Chondrocyte (in vitro differentiated cells): ENCODE measurements at places on chromosomes 5 and 9. TPM values are rescaled to one million over a fixed set of nuclear protein-coding genes. Genes with fewer than 3 reads are reported as not detected.
A peak's percentile ranks its signal among the peaks of the same experiment; 100 is the strongest.

The SPINK7 gene
- not detected in 3 replicates for total RNA-seq

DNA sequence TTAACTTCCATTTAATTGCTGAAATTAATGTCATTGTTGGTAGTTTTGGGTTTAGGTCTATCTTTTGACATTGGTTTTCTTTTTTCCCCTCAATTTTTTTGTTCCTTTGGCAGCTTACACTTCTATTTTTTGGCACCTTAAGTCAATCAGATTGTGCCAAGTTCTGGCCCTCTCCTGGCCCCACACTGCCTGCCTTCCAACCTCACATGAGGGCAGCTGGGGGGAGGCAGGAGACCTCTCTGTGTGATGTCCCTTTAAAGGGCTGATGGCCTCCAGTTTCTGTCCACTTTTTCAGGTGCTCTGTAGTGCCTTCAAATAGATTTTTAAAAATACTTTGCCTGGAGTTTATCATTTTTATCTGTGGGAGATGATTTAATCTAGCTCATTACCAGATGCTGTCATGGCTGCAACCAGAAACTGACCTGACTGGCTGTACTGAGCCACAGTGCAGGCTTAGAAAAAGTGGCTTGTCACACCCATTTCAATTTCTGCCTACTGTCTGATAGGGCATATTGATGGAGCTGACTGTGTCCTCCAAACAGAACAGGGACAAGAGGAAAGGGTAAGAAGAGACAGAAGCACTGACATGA lies 196.6 kb downstream of the FANCC start:
- no peak overlapping the region for H3K27ac ChIP-seq
- H3K4me1 ChIP-seq: peaks cover 65% of the 10 kb centered on the region
- DNase-seq: no peak
- H3K36me3 ChIP-seq: peaks cover 2% of the 10 kb centered on the region
- H3K27me3 ChIP-seq: no peaks in the 10 kb centered on the region

DNA sequence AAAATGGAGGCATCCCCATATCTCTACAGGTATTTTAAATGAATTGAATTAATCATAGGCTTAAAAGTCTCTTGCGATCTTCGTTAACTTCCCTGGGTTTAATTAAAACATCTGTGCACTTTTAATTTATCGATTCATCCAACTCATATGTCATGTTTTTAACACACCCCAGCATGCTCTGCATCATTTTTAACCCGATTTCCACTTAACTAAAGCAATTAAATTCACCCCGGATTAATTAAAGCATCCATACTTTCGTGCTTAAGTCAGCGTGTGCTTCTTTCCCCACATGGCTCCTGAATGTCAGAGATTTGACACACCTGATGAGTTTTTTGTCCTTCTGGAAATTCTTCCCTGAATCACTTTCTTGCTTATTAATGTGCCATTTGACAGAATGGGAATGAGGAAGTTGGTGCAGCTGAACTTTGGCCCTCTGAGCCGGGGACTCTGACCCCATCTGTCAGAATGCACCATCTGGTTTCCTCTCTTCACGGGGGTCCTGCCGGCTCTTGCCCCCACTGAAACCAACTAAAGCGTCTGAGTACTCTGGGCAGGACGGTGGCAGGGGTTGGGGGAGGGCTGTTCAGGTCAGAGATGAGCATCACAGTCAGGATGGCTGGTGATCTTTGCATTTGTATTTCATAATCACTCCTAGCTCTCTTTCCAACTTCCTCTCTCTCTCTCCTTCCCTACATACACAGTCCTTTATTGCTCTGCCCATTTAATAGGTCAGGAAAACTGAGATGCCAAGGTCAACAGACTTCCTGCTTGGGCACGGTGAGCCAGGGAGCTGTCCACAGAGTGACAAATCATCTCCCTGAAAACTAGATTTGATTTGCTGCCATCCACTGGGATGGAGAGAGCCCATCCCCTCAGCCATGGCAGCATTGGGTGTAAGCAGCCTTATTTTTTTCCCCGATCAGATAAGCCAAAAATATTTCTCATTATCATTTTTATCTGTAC lies 180.3 kb upstream of the WWC1 start:
- no peak overlapping the region for H3K27ac ChIP-seq
- no peaks in the 10 kb centered on the region for H3K36me3 ChIP-seq
- peaks cover 6% of the 10 kb centered on the region for H3K4me1 ChIP-seq
- H3K4me3 ChIP-seq: no peak overlapping the region

The TMEM174 gene
- not detected in 3 replicates for total RNA-seq

The TMEM171 gene
- total RNA-seq: 1.8 to 3.6 TPM (median 2.6 TPM) in 3 replicates

DNA sequence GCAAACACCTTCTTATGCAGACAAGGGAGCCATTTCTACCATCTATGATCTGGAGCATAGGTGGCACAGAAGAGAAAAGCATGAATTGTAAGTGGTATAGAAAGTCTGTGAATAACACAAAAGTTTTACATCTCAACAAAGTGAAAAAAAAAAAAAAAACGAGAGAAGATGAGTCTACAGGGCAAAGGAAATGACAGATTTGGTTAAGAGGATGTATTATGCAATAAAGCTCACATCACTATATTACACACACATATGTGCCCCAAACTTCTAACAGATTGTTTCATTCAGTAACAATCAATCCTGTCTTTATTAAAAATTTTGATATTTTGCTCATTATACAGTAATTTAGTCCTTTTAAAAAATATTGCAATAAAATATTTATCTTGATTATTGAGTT lies 49.8 kb downstream of the CERT1 start:
- no peak overlapping the region for H3K27ac ChIP-seq
- no peaks in the 10 kb centered on the region for H3K27me3 ChIP-seq
- peaks cover 14% of the 10 kb centered on the region for H3K4me1 ChIP-seq
- no peak for DNase-seq
- peaks cover 7% of the 10 kb centered on the region for H3K36me3 ChIP-seq
- no peak overlapping the region for H3K4me3 ChIP-seq

The ELP1 gene
- total RNA-seq: 24.3 to 32.2 TPM (median 24.4 TPM) in 3 replicates

- peaks cover 17% of the 10 kb centered on the region for H3K4me1 ChIP-seq
- H3K27me3 ChIP-seq: no peaks in the 10 kb centered on the region
- no peak overlapping the region for H3K4me3 ChIP-seq
- no peak overlapping the region for H3K27ac ChIP-seq
Observed at GRCh38 chr5:126801992-126802294, 25.0 kb downstream of the LMNB1 start.

DNA sequence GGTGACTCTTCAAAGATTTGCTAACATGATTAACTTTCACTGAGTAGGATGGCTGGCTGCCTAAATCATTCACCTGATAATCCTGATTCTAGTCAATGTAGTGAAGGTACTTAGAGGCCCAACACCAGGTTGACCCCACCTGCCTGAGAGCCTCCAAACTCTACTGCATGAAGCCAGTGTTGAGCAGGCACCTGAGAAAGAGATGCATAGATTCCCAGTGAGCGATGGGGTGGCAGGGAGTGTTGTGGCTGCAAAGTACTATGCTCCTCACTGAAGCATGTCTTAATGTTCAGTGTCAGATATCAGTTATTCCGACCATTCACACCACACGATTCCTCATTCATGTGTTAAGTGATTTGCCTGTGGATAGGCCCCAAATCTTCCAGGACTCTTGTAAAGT lies 804.4 kb downstream of the TLE4 start:
- H3K27me3 ChIP-seq: no peaks in the 10 kb centered on the region
- H3K4me3 ChIP-seq: no peak overlapping the region
- no peaks in the 10 kb centered on the region for H3K4me1 ChIP-seq
- DNase-seq: no peak
- H3K36me3 ChIP-seq: no peaks in the 10 kb centered on the region
- H3K27ac ChIP-seq: no peak overlapping the region

The SPINK4 gene
- not detected in 3 replicates for total RNA-seq

- H3K27ac ChIP-seq: peak overlapping the region; percentile 52
- H3K36me3 ChIP-seq: no peaks in the 10 kb centered on the region
- H3K27me3 ChIP-seq: no peaks in the 10 kb centered on the region
- peaks cover 27% of the 10 kb centered on the region for H3K4me1 ChIP-seq
- DNase-seq: no peak
- peak overlapping the region; percentile 95 for H3K4me3 ChIP-seq
Observed at GRCh38 chr9:95506428-95506677, 10.4 kb downstream of the PTCH1 start.

The PTPN3 gene
- total RNA-seq: 4.5 to 7.2 TPM (median 6.6 TPM) in 3 replicates

GRCh38 chr5:78637468-78637867 lies 11.1 kb downstream of the LHFPL2 start:
- H3K27me3 ChIP-seq: no peaks in the 10 kb centered on the region
- peaks cover 80% of the 10 kb centered on the region for H3K4me1 ChIP-seq
- no peak overlapping the region for H3K27ac ChIP-seq
- no peaks in the 10 kb centered on the region for H3K36me3 ChIP-seq

DNA sequence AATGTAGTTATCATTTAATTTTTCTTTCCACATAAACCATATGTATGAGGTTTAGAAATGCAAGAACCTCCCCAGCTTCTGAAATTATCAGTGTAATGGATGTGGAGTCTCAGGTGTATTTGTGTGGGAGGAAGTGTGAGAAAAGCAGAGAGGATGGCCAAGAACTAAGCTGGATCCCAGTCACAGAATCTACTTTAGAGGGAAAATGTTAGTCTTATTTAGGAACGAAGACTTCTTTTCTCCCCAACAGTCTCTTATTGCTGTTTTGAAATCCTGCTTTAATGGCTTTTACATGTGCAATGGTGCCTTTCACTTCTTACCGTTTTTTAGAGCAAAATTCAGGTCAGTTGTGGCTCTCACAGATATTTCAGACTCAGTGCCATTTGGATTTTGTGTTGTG lies 3.0 kb downstream of the EQTN start:
- H3K4me3 ChIP-seq: no peak overlapping the region
- peaks cover 29% of the 10 kb centered on the region for H3K27me3 ChIP-seq
- H3K27ac ChIP-seq: no peak overlapping the region
- no peak for DNase-seq

The RALGPS1 gene
- total RNA-seq: 6.8 to 9.0 TPM (median 8.1 TPM) in 3 replicates

DNA sequence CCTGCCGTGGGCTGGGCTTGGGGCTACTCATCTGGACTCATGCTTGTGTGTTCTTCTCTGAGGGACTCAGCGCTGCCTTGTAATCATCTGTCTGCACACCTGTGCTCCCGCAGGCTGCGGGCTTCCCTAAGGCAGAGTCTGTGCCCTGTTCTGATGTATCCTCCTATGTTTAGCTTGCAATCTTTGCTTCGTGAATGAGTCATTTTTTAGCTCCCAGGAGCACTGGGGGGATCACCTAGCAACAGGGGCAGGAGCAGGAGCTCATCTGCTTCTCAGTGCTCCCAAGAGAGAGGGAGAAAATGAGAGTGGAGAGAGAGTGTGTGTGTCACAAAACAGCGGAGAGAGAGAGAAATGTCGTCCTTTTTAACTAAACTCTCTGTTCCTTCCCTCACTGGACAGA lies 202.4 kb upstream of the ZNF618 start:
- DNase-seq: no peak
- H3K27ac ChIP-seq: peak overlapping the region; percentile 73
- peaks cover 3% of the 10 kb centered on the region for H3K27me3 ChIP-seq
- H3K4me1 ChIP-seq: peaks cover 27% of the 10 kb centered on the region
- no peaks in the 10 kb centered on the region for H3K36me3 ChIP-seq
- no peak overlapping the region for H3K4me3 ChIP-seq

GRCh38 chr5:58786711-58787303 lies 203.9 kb downstream of the RAB3C start:
- H3K27me3 ChIP-seq: peaks cover 9% of the 10 kb centered on the region
- H3K36me3 ChIP-seq: no peaks in the 10 kb centered on the region
- H3K27ac ChIP-seq: no peak overlapping the region
- no peaks in the 10 kb centered on the region for H3K4me1 ChIP-seq
- H3K4me3 ChIP-seq: no peak overlapping the region

The C9 gene
- total RNA-seq: not detected in 3 replicates

The SPEF2 gene
- 3.1 to 5.1 TPM (median 3.8 TPM) in 3 replicates for total RNA-seq

DNA sequence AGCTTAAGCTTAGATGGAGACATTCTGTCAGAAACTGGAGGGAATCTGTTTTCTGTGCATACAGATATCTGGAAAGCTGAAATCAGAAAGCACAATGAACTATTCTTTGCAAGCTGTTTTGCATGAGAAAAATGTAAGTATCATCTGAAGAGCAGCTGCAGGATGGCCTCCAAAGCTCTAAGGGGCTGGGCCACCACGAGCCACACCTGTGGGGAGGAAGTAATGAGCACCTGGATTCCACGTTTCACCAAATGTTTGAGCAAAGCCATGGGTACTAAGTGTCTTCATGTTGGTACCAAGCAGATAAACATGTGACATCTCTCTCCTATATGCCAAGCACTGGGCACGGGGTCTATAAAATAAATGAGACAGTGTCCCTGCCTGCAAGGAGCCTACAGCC lies 199.3 kb downstream of the TTLL11 start:
- no peak overlapping the region for H3K27ac ChIP-seq
- H3K36me3 ChIP-seq: peaks cover 3% of the 10 kb centered on the region
- H3K27me3 ChIP-seq: no peaks in the 10 kb centered on the region
- peaks cover 11% of the 10 kb centered on the region for H3K4me1 ChIP-seq
- H3K4me3 ChIP-seq: no peak overlapping the region
- no peak for DNase-seq

The FOXE1 gene
- total RNA-seq: not detected in 3 replicates

DNA sequence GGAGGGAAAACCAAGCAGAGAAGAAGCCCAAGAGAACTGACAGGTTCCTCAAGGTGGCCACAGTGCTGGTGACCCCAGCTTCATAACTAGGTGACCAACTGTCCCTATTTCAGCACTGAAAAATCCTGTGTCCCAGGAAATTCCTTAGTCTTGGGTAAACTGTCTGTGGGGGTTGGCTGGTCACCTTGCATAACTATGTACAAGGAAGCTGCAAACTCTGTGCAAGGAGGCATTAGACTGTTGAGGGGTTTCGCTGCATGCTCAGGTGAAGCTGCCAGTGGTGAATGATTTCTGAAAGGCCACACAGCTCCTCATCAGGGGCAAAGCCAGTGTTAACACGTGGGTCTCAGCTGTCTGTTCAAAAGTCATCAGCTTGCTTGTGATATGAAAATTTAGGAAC lies 36.9 kb downstream of the PCSK5 start:
- no peak for DNase-seq
- H3K4me1 ChIP-seq: peaks cover 17% of the 10 kb centered on the region
- no peaks in the 10 kb centered on the region for H3K27me3 ChIP-seq
- no peak overlapping the region for H3K27ac ChIP-seq

GRCh38 chr5:143110591-143110990 lies 292.9 kb downstream of the NR3C1 start:
- no peaks in the 10 kb centered on the region for H3K27me3 ChIP-seq
- H3K4me1 ChIP-seq: peaks cover 63% of the 10 kb centered on the region
- H3K27ac ChIP-seq: peak overlapping the region; percentile 68
- no peak for DNase-seq
- no peaks in the 10 kb centered on the region for H3K36me3 ChIP-seq
- no peak overlapping the region for H3K4me3 ChIP-seq

The LCN1 gene
- total RNA-seq: 0.60 TPM in 1 of 3 replicates, not detected in the others

GRCh38 chr5:149030392-149030791 lies 32.5 kb downstream of the SH3TC2 start:
- H3K27me3 ChIP-seq: no peaks in the 10 kb centered on the region
- no peak for DNase-seq
- H3K4me3 ChIP-seq: no peak overlapping the region
- H3K27ac ChIP-seq: no peak overlapping the region

- H3K27ac ChIP-seq: no peak overlapping the region
- peaks cover 26% of the 10 kb centered on the region for H3K4me1 ChIP-seq
- no peak overlapping the region for H3K4me3 ChIP-seq
- no peaks in the 10 kb centered on the region for H3K27me3 ChIP-seq
- no peaks in the 10 kb centered on the region for H3K36me3 ChIP-seq
- DNase-seq: no peak
Observed at GRCh38 chr9:110842169-110842568, 173.6 kb downstream of the MUSK start.

GRCh38 chr9:134489621-134490408 lies 151.8 kb upstream of the COL5A1 start:
- no peak overlapping the region for H3K27ac ChIP-seq
- no peaks in the 10 kb centered on the region for H3K27me3 ChIP-seq
- peaks cover 12% of the 10 kb centered on the region for H3K4me1 ChIP-seq
- no peak overlapping the region for H3K4me3 ChIP-seq

The PCDHB14 gene
- 2.7 to 4.9 TPM (median 4.0 TPM) in 3 replicates for total RNA-seq
